NCI-H1930 (cell line): ENCODE measurements at places on chromosomes 13 and 19.

GRCh38 chr19:17687857-17688784 lies at the start of gene UNC13A:
UNC13A (minus strand) TSS chr19:17688354; CDS start chr19:17688199, 155 bp downstream.
- peak; percentile 21 for DNase-seq

GRCh38 chr13:76798037-76798436 lies 88.2 kb downstream of the KCTD12 start:
- no peak for DNase-seq

GRCh38 chr19:15251749-15252397 lies 19.6 kb upstream of the EPHX3 start:
- DNase-seq = no peak

DNA sequence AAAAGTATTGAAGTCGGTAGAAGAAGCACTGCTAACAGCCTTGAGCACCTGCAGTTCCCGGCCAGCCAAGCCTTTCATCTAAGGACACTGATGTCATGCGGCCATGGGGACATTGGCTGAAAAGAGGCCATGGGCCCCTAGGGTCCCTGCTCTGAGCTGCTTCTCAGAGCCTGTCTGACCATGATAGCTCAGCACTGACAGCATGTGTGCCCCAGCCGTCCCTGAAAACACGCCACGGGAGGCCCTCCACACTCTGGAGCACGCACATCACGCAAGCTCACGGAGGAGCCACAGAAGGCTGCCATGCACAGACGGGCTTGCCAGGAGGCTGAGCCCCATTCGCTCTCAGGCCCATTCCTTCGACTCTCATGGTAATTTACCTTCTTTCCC lies 51.8 kb downstream of the MLLT1 start:
- DNase-seq = no peak

DNA sequence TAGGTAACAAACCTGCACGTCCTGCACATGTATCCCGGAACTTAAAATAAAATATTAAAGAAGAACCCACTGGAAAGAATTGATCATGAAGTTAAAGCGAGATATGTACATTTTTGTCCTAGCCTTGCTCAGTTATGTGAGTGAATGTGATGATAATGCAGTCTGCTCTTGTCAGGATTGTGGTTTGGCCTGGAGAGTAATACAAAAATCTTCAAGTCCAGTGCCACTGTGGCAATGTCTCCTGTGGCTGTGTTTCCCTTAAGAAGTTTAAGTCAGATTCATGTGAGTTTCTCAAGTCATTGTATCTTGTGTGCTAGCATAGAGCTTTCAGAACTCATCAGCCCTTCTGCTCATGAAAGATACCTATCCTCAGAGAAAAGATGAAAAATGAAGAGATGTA lies 18.0 kb upstream of the ITGBL1 start:
- DNase-seq = no peak

- DNase-seq = no peak
Observed at GRCh38 chr13:42832341-42833096, 51.1 kb downstream of the FAM216B start.

- no peak for DNase-seq
Observed at GRCh38 chr13:98157188-98157587, 14.3 kb downstream of the FARP1 start.

GRCh38 chr13:74870865-74871264 lies 611.1 kb downstream of the TBC1D4 start:
- no peak for DNase-seq

DNA sequence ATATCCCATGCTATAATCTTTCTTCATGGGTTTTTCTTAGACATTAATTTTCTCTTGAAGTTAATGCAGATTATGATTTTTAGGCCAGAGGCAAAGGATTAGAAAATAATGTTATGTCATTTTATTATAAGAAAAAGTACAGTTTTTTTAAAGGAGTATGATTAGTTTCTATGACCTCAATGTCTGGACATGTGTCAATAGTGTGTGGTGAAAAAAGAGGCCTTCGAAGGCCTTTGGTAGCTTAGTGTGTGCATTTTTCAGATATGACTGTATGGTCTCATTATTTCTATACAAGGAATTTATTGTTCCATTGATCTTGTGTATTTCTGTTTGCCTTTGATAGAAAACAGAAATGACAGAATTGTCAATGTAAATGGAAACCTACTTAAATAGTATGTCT lies 195.6 kb downstream of the GPC5 start:
- no peak for DNase-seq

DNA sequence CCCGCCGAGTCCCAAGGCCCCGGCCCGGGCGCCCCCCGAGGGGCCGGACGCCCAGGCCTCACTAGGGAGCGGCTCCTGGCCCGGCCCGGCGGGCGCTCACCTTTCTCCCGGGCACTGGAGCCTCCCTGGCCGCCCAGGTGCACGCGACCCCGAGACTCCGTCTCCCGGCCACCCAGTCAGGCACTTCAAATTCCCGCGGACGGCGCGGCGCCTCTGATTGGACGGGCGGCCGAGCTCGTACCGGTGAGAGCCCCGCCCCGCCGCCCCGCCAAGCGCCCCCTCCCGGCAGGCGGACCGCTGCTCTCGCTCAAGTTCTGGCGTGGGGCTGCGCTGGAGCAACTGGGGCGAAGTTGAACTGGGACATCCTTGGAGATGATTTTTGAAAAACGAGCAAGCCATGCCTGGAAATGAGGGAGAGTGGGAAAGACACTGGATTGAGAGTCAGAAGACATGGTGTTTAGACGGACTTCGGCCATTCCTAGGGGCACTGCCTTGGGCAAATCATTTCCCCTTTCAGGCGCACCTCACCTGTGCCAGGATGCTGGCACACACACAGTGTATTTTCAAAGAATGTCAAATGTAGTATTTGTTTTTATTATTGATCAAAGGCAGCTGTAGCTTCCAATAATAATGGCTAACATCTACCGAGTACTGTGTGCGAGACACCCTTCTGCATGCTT lies 485.3 kb downstream of the UQCRFS1 start:
- DNase-seq = peak; percentile 81

GRCh38 chr13:73822668-73823592 lies 311.3 kb downstream of the KLF12 start:
- no peak for DNase-seq

GRCh38 chr13:110546378-110546777 lies 15.1 kb downstream of the RAB20 start:
- DNase-seq = no peak

DNA sequence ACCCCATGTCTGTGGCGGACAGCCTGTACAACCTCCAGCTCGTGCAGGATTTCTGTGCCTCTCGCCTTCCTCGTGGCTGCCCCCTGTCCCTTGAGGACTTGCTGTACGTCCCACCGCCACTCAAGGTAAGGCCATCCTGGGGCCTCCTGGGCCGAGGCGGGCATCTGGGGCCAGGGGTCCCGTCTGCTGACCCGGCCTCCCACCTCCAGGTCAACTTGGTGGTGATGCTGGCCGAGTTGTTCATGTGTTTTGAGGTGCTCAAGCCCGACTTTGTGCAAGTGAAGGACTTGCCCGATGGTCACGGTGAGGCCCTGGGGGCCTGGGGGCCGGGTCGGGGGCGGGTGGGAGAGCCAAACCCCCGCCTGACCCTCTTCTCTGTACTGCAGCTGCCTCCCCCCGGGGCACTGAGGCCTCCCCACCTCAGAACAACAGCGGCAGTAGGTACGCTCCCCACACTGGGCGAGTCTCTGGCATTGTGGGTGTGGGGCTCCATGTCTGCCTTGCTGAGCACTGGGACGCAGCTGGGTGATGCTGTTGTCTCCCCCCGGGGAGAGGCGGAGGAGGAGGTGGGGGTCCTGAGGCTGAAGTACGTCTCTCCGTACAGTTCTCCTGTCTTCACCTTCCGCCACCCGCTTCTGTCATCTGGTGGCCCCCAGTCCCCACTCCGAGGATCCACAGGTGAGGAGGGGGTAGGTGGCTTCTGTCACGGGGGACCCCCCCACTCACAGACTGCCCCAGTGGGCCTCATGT lies 15.0 kb downstream of the CAMSAP3 start:
- no peak for DNase-seq

DNA sequence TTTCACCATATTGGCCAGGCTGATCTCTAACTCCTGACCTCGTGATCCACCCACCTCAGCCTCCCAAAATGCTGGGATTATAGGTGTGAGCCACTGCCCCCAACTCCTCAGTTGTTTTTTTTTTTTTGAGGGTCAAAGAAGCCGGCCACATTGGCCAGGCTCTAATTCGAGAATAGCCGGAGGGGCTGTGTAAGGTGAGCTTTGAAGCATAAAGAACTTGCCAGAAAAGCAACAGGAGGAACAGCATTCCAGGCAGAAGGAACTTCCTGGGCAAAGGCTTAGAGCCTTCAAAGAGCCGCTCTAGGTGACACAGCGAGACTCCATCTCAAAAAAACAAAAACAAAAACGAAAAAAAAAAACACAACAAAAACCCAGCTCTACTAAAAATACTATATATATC lies 1.2 kb upstream of the BABAM1 start:
- DNase-seq = no peak

- DNase-seq = no peak
Observed at GRCh38 chr13:87358319-87358718, 312.9 kb upstream of the SLITRK5 start.

GRCh38 chr19:11247934-11248333 lies 8.5 kb downstream of the ANGPTL8 start:
- no peak for DNase-seq

- DNase-seq = no peak
Observed at GRCh38 chr19:3494559-3494958, 5.9 kb downstream of the DOHH start.

GRCh38 chr19:4707322-4707721 lies 16.3 kb downstream of the DPP9 start:
- no peak for DNase-seq

DNA sequence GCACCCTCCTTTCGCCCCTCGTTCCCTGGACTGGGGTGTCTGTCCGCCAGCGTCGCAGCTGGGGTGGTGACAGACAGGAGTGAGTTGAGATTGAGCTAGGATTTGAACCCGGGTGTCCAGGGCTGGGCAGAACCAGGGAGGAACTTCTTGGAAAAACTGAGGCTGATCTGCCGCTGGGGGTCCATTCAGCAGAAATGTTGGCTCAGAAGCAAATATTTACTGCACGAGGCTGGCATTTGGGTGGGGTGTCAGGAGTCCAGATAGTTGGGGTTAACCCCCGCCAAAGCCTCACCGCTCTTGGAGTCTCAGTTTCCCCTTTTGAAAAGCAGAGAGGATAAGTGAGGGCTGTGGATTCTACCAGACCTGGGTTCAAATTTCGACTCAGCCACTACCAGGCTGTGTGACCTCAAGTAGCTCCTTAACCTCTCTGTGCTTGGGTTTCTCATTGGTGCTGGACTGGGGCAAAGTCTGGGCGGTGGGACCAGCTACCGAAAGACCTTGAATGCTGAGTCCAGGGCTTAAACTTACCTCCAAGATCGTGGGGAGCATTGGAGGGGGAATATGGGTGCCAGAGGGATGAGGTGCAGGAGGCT lies 20.9 kb downstream of the MAST3 start:
- DNase-seq = no peak

DNA sequence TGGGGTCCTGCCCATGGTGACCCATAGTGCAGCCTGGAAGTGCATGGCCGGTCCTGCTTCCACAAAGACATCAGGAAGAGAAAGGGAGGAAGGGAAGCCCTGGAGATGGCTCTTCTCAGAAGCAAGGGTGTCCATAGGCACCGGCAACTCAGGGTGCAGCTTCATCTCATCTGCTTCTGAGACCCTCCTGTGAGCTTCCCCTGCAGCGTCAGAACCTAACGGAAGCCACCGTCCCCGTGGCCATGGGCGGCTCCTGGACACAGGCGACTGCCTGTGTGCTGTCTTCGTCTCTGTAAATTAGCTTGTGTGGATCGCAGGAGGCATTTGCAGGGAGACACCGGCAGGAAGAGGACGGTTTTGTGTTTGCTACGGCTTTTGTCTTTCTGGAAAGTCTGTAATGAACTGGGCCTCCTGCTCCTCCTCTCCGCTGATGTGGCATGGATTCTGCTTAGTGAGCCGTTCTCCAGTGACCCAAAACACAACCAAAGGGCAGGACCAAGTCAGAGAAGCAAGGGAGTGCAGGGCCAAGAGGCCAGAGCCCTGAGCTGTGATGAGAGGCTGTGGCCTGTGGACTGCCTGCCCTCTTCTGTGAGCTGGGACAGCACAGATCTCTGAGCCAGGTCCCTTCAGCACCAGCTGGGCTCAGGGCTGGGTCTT lies 2.5 kb downstream of the ATP4B start:
- no peak for DNase-seq

DNA sequence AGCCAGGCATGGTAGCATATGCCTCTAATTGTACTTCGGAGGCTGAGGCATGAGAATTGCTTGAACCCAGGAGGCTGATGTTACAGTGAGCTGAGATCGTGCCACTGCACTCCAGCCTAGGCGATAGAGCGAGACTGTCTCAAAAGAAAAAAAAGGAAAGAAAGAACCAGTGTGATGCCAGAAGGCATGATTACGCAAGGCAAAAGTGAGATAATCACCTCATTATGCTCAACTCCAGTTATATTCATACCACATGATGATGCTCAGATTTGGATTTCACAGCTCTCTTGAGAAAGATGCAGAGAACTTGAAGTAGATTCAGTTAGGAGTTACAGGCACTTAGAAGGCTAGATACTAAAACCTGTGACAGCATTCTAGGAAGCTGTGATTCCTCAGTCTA lies 21.8 kb downstream of the RCBTB1 start:
- no peak for DNase-seq

GRCh38 chr19:30694156-30694755 lies 322.1 kb downstream of the ZNF536 start:
- no peak for DNase-seq

DNA sequence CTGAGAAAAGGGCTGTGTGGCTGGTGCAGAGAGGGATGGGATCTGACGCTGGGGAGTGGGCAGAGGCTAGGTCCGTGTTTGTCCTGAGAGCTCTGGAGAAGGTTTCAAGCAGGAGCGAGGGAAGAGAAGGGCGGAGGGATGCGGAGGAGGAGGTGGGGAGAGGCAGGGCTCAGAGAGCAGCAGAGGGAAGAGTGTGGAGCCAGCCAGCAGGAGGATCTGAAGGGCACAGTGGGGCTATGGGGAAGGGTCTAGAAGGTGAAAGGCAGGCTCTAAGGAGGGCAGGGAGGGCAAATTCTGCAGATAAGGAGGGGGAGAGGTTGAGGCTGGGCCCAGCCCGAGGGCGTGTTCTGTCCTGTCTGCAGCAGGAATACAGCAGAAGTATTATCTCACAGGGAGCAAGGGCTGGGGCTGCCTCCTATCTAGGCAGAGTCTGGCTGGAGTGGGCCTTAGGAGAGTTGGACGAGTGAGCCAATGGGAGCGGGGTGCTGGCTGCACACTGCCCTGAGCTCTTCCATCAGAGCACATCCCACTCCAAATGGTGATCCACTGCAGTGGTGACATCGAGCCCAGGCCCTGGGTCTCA lies 6.1 kb downstream of the AP2A1 start:
- no peak for DNase-seq

DNA sequence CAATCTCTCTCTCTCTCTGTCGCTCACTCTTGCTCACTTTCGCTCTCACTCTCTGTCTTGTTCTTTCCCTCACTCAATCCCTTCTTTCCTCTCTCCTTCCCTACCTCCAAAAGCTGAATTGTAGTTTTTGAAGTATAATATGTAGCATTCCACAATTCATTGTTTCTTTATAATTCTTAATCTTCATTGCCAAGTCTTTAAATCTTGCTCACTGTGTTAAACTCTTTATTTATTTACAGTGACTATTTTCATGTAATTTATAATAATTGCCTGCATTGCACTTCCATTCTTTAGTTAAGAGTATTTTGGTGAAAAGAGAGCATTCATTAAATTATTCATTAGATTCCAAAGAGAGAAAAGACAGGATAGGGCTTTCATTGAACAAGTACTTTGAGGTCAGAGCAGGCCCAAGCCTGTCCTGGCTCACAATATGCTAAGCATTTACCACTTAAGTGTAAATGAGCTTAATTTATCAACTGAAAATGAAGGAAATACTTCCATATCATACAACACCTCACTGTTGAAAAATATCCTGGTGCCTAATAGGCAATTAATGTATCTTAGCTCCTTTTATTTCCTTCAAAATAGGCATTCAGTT lies 257.4 kb upstream of the SLITRK1 start:
- no peak for DNase-seq
